Stimulated activated memory B cell treated with anti-CD40 and anti-IgM and Interleukin-4, amounts not matched to agents 10 μg/mL and 1 μg/mL and 100 μg/mL, for 72 hours (primary cell): ENCODE measurements at places on chromosomes 5 and 9.

GRCh38 chr5:140000332-140000731, 42.8 kb downstream of the NRG2 start:
- peaks cover 9% of the 10 kb centered on the region for H3K4me1 ChIP-seq
- H3K27me3 ChIP-seq: peaks cover 32% of the 10 kb centered on the region
- no peaks in the 10 kb centered on the region for H3K36me3 ChIP-seq
- no peak overlapping the region for H3K4me3 ChIP-seq

- H3K36me3 ChIP-seq: peaks cover 53% of the 10 kb centered on the region
- H3K27ac ChIP-seq: no peak overlapping the region
- H3K27me3 ChIP-seq: no peaks in the 10 kb centered on the region
- peaks cover 1% of the 10 kb centered on the region for H3K4me1 ChIP-seq
Observed at GRCh38 chr5:157371655-157372471, 88.2 kb upstream of the NIPAL4 start.

DNA sequence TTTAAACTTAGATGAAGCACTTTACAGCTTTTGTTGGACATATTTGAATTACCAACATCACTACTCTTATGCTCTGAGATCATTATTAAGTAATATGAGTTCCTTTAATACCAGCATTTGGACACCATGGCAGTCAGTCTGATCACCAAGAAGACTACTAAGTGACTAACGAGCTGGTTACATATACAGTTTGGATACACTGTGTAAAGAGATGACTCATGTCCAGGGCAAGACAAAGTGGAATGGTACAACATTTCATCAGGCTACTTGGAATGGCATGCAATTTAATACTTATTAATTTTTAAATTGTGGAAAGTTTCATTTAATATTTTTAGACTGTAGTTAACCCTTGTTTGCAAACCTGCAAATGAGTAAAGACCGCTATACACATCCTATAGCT, 237.4 kb upstream of the PRDM9 start:
- H3K4me1 ChIP-seq: no peaks in the 10 kb centered on the region
- no peaks in the 10 kb centered on the region for H3K36me3 ChIP-seq
- H3K27me3 ChIP-seq: no peaks in the 10 kb centered on the region
- no peak overlapping the region for H3K27ac ChIP-seq

- no peaks in the 10 kb centered on the region for H3K27me3 ChIP-seq
- ATAC-seq: no peak
- H3K4me3 ChIP-seq: no peak overlapping the region
- H3K27ac ChIP-seq: no peak overlapping the region
Observed at GRCh38 chr9:121751686-121752445, 100.4 kb downstream of the DAB2IP start.

- no peaks in the 10 kb centered on the region for H3K27me3 ChIP-seq
- H3K36me3 ChIP-seq: no peaks in the 10 kb centered on the region
- H3K4me1 ChIP-seq: no peaks in the 10 kb centered on the region
- H3K4me3 ChIP-seq: no peak overlapping the region
- ATAC-seq: peak; percentile 53
Observed at GRCh38 chr5:147223948-147224791, 10.7 kb upstream of the STK32A start.
